ENCODE measurements at places on chromosomes 6 and 20.
A peak's percentile ranks its signal among the peaks of the same experiment; 100 is the strongest.

GRCh38 chr20:37081717-37082289, 14.0 kb downstream of the RBL1 start:
- peak; percentile 13 for DNase-seq

GRCh38 chr6:115675443-115675842, 385.2 kb downstream of the FRK start:
- no peak for DNase-seq

DNA sequence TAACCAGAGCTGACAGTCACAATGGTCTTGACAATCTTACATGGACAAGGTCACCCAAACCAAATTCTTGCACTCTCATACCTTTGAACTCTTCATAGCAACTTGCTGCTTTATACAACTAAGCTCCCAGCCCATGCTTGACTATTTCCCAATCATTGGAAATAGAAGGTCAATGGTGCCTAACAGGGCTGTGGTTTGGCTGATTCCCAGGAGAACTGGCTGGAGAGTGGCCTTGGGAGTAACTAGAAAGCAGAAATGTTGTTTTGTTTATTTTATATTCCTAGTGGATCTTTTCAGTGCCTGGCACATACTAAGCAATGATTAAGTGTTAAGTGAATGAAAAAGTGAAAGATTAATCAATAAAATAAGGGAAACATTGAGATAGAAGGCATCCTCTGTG, 3.0 kb downstream of the SPINT4 start:
- DNase-seq = no peak

DNA sequence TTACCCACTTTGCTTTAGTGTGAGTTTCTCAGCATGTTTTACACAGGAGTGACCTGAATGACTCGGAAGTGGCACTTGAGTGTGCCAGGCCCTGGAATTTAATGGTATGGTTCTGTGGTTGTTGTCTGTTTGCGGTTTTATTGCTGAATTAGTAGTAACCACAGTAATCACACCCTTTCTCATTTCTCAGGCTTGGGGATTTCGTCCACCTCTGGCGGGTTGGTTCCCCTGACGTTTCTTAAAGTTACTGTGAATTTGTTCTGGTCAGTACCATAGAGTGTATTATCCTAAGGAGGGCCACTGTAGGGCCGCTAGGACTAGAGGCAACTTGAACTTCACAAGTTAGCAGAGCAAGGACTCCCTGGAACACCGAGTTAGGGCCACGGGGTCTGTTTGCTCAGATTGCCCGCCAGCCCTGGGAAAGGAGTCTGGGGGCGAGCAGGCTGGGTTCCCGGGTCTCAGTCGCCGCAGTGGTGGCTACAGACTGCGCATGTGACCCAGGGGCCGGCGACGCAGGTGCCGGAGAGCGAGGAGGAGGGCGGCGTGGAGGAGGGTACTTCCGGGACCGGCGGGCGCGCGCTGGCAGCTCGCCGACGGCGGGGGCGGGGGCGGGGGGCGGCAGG, 546 bp upstream of the KLHL32 start:
- DNase-seq = no peak

DNA sequence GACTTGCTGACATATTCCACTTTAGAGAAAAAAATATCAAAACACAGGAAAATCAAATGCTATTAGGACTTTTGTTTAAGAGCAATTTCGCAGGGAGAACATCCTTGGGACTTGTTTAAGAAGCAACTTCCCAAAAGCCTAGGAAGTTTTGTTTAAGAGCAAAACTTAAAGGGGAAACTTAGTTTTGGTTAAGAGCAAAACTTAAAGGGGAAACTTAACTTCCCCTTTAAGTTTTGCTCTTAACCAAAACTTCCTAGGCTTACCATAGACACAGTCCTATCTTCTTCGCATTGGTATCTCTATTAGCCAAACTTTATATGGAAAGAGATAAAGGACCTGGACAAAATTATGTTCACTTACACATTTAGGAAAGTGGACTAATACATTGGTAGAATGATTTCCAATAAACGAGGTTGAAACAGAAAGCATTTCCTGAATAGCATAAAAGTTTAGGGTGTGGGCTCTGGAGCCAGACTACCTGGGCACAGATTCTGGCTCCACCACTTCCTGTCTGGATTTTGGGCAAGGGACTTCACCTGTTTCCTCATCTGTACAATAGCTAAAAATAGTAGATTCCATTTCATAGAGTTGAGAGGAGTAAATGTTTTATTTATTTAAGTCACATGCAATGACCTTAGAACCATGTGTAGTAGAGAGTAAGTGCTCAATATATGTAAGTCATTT, 15.7 kb downstream of the PAQR8 start:
- DNase-seq = peak; percentile 76

GRCh38 chr6:89597988-89598387, 40.6 kb downstream of the LYRM2 start:
- peak; percentile 7 for DNase-seq

DNA sequence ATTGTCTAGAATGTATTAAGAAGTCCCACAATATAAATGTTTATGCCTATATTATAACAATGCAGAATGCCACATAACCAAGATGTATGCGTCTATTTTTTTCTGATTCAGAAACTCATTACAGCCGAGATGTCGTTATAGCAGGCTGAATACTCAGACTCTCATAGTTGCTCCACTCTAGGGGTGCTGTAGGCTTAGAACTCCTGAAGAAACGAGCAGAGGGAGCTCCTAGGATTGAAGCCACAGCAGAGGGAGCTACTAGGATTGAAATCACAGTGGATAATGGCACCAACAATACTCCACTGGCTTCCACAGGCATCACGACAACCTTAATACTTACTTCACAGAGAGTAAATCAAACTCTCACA, 208.9 kb downstream of the KIF16B start:
- no peak for DNase-seq

DNA sequence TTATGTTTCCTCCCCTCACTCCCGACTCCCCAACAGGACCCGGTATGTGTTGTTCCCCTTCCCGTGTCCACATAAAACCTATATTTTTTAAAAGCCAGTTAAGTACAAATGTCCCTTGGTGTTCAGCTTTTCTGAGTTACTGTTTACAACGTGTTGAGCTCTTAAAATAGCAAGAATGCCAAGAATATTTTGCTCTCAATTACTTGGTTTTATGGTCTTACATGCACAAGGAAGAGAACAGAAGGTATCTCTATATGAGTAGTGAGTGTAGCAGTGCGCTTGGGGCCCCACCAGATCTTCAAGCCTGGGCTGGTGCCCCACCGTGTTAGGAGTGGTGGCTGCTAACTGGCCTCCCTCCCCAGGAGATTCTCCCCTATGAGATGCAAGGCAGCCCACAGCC, 75.3 kb downstream of the RIN2 start:
- no peak for DNase-seq

DNA sequence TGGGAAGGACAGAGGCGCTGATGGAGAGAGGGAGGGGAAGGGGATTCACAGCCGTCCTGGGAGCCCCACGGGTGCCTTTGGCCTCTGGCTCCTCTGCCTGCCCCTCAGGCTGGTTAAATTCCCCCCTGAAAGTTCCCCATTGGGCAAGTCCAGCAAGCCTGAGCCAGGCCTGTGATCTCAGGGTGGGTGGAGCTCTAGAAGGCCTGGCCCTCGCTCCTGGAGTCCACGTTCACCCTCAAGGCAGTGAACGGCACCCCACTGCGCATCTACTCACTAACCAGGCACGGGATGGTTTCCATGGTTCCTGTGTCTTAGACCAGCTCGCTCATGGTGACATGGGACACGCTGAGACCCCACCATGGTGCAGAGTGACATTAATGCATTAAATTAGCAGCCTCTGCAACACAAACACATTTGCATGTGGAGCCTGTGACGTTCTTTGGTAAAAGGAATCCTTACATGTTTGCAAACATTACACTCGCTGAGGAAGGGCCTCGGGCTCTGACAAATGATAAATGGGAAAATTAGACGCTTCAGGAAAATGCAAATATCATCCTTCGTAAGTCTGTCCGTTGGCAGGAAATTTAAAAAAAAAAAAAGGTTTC, 452.7 kb downstream of the PREX1 start:
- DNase-seq = no peak

- no peak for DNase-seq
These were observed 4.5 kb upstream of the VSTM2L start for GRCh38 chr20:37898233-37899104.

DNA sequence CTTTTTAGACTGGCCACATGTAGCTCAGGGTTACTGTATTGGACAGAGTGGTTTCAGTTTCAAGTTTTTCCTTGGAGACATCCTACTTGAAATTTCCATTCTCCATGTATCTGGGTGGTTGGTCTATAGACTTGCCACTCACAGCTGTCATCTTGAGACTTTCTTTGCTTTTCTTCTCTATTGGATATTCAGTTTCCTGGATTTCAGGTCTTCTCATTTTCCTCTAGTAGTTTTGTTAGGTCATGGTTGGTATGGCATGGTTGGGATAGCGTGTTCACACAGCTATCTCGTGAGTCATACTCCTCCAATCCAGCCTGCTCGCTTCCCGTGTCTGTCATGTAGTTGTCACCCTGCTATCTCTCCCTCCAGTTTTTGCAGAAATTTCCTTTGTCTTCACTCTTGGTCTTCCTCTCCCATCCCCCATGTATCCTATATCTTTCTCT, 48.3 kb downstream of the PTPN1 start:
- DNase-seq = peak; percentile 52

DNA sequence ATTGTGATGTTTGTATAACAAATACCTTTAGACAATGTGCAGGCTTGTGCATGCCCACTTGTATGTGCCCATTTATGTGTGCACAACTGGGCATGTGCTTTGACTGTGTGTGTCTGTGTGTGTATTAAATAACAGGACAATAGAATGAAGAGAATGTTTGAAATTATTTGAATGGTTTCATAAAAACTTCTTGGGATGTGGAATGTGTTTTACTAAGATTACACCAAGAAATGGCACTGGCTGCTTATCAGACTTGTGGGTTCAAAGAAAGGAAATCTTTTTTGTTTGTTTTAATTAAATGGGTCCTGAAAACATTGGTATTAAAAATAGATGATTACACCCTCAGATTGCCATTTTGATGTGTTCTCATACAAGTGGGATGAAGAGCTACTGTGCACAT, 191.6 kb upstream of the CCN2 start:
- no peak for DNase-seq

GRCh38 chr20:61797200-61797599, 268.5 kb downstream of the TAF4 start:
- DNase-seq = no peak

GRCh38 chr6:130296854-130297253, 69.0 kb upstream of the TMEM200A start:
- DNase-seq = no peak

- peak; percentile 71 for DNase-seq
These were observed 54.7 kb downstream of the TRMT6 start for GRCh38 chr20:5895626-5896025.

- no peak for DNase-seq
These were observed 93.2 kb downstream of the KIF13A start for GRCh38 chr6:17894191-17894590.

DNA sequence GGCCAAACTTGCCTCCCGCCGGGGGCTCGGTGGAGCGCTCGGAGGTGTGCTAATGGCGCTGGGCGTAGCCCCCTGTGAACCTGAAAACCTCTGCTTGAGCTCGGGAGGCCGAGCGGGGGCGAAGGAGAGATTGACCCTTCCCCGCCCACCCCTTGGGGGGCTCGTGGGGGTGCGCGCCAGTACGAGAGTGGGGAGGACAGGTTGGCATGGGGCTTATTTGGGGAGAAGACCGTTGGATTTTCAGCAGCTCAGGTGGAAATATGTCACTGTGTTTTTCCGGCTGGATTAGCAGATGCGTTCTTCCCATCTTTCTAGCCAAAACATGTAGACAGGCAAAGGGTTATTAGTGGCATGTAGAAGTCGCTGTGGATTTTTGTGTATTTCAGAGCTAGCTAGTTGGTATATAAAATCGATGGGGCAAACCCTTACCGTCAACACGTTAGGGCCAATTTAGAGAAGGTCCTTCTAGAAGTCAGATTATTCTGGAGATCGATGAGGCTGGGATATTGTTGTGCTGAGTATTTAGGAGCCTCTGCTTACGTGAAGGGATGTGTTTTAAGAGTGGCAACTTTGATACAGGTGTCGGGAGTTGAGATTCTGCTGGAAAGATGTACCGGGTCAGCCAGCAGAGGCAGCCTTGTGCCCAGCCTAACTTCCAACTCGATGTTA, 525 bp downstream of the NCOA7 start:
- DNase-seq = peak; percentile 48

DNA sequence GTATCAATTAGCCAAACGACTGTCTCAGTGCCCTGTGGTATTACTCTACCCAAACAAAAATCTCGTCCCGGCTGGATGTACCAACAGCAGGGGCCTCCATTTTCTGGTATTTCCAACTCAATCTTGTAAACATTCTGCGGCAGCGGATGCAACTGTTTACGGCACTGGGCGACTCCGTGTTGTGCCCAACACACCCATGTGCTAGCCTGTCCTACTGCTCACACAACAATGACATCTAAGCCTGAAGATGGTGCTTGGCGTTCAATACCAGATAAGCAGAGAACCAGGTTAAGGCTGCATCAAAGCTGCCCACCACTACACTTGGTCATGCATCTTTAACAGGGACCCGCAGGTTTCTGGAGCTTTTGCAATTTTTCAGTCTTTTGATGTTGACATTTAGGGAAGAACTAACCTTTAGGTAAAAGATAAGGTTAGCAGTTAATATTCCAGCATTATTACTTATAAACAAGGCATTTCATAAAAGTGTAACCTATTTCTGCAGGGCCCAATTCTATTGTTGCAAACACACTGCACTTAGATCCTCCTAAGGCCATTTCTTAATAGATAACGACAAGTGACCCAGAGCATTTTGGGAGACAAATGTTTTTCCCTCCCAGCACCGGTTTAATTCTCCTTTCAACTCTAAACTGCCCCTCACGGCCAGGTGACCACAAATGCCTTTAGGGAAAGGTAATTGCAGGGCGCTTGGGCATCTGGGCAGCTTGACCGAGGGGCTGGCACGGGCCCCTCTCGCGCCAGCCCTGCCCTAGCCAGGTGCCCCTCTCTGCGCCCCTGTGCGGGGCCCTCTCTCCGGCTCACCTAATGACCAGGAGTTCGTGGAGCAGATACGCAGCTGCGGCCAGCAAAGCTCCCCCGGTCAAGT, 945 bp downstream of the FAXC start:
- no peak for DNase-seq

DNA sequence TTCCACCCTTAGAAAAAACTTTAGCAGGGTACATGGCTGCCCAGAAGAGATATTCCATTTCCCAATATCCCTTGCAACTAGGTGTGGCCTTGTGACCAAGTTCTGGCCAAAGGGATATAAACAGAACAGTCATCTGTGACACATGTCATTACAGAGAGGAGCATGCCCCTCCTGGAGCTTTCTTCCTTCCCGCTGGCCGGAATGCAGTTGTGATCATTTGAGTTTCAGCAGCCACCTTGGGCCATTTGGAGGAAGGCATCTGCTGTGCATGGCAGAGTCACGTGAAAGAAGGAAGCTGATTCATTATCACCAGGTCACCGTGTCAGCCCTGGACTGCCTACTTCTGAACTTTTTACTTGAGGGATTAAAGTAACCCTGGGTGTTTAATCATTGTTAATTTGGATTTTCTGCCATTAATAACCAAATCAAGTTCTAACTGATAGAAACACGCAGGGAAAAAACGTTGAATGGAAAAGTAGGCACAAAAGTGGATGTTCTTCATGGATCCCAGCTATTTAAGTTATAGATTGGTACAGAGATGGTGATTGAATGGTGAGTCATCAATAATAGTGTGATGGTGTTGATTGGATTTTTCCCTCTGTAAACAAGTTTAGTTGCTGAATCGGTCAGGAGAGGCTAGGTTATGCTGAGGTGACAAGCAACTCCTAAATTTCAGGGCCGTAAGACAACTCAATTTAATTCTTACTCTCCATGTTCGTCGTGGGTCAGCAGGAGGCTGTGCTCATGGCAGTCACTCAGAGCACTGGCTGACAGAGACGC, 80.7 kb upstream of the CCDC167 start:
- DNase-seq = peak; percentile 65

GRCh38 chr6:139743664-139744437, 369.4 kb upstream of the CITED2 start:
- DNase-seq = no peak
